Stimulated activated CD4-positive, alpha-beta T cell treated with anti-CD3 and anti-CD28 coated beads, TNF-alpha, amount 100 ng/mL, for 1 hour (primary cell): ENCODE measurements at places on chromosomes 5 and 9.

DNA sequence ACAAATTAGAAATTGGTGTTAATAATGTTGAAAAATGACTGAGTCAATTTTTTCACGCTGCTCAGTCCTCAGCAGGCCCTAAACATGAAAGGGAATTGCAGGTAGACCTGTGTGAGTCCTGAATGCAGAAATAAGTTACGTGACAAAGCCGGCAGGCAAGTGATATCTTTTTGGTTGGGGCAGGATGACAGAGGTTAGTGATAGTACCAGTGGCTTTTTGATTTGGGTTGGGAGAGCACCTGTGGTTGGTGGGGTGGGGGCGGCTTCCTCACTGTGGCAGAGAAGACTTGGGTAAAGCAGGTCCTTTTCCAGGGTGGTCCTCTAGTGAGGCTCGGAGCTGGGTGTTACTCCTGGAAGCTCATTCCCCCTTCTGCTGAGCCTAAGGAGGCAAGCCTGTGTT, 164.7 kb downstream of the TMEM167A start:
- no peak for DNase-seq

DNA sequence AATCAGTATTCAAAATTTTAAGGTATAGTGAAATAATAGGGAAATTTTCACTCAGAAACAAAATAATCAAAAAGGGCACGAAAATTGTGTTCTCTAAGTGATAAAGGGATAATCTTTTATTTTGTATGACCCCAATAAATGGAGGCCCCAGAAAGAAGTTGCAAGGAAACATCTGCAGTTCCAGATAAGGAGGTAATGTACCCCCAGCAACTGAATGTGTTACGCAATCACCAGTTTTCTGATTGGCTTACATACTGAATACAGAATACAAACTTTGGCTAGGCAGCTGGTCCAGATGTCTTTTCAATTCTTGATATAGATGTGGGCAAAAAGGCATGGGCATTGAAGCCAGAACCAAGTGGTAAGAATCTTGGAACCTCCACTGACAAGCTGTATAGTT, 1.7 kb upstream of the TOPORS start:
- DNase-seq, result no peak

DNA sequence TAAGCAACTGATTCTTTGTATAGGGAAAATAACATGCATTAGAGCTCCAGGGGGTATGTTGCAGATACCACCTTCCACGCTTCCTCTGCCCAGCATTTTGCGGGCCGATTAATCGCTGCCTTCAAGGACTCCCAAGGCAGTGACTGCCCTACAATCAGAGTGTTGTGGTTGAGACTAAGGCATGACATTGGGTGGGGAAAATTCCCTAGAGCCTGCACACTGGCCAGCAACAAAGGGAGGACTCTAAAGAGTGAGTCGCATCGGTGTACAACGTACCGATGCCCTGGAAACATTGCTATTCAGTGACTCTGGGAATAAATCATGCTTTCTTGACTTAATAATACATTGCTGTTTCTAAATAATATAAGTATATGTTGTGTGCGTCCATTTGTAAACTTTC, 119.7 kb downstream of the ZNF462 start:
- no peak for DNase-seq

DNA sequence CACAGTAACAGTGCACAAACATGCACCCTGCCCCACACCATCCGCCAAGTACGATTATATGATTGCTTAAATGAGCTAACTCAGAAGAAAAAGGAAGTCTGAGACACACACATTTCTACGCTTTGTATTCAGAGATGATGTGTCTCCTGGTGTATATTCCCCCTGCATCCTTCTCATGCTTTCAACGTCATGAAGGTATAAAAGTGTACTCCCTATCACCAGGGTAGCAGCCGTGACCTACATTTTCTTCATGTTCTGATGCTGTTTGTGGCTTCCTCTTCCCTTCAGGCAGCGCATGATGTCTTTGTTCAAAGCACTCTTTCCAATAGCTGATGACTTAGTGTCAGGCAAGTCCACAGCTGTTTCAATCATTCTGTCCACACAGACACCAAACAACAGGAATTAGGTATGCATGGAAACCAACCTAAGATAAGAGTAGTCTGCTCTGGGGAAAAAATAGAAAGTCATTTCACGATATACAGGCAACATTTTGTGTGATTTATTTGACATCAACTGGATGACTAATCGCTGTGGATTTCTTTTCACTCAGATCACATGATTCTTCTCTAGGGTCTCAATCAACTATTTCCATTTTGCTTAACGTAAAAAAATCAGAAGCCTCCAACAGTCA, 269.4 kb upstream of the PTGER4 start:
- no peak for DNase-seq

GRCh38 chr5:132777209-132778069, at the start of gene SEPTIN8:
TSS of gene SEPTIN8 (minus strand) at chr5:132777239. CDS start at chr5:132777137, 102 bp downstream.
- no peak for DNase-seq

DNA sequence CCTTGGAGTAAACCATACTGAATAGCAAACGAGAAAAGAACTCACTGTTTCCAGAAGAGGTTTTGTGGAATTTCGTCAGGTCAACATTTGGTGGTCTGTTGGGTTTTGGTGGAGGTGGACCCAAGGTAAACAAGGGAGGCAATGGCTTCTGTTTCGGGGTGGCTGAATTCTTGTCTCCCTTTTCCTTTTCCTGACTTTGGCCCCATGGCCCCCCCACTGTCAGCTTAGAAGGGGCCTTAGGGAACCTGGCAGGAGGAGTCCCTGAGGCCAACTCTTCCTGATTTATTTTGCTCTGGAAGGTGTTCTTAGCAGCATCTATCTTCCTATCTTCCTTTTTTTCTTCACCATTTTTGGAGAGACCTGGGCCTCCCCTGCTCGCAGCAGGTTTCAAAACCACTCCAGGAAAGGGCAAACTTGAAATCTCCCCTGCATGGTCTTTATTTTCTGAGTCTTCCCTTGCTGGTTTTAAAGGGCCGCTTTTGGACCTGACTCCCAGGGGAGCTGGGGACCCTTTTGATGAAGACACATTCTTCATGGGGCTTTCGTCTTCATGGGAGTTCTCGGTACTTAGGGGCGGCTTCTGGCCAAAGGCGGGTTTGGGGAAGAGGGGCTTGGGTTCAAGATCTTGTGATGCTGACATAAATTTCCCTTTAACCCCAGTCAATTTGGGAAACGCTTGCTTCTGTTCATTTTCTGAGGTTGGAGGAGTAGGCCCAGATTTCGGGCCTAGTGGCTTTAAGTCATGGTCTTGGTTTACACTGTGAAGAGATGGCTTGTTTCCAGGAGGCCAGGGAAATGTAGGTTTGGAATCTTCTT, 17.4 kb downstream of the FYB1 start:
- no peak for DNase-seq

GRCh38 chr5:179325296-179326031, 19.8 kb downstream of the ADAMTS2 start:
- no peak for DNase-seq

- DNase-seq, result no peak
These were observed 8.2 kb upstream of the SLC46A2 start for GRCh38 chr9:112898872-112899311.

- no peak for DNase-seq
These were observed 221.3 kb upstream of the DAPK1 start for GRCh38 chr9:87276327-87276841.

DNA sequence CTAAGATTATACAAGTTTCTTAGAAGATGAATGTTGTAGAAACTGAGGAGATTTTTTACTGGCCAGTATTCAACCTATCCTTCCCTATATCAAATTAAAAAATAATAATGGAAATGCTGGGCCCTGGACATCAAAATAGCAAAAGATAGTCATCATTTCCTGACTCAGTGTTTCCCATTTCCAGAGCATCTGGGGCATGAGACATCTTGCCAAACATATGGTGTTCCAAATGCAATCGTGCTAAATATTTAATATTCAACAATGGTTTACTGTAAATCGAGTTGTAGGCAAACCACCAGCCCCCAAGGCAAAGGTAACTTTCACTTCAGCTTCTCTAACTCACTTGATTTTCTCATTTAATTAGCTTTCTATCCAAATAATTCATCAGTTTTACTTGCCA, 152.9 kb downstream of the FRMD3 start:
- no peak for DNase-seq

DNA sequence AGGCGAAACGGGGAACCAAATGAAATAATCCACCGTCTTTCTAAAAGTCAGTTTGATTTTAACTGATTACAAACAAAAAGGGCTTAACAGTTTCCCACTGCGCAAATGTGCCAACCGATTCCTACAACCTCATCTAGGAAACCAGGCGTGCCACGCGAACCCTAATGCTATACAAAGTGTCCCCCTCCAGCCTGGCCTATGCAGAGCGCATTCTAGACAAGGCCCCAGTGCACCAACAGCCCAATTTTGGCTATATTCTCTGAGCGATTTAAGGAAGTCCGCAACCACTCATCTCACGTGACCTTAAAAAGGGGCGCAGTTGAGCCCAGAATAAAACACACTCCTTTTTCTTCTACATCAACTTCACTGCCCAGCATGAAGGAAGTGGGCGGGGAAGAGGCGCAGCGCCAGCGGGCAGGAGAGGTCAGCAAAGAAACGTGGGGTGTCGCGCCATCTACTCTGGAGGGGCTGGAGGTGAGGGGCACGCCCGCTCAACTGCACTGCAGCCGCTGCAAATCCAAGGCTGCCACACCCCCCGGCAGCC, 779 bp downstream of the FAM13B start:
- no peak for DNase-seq

DNA sequence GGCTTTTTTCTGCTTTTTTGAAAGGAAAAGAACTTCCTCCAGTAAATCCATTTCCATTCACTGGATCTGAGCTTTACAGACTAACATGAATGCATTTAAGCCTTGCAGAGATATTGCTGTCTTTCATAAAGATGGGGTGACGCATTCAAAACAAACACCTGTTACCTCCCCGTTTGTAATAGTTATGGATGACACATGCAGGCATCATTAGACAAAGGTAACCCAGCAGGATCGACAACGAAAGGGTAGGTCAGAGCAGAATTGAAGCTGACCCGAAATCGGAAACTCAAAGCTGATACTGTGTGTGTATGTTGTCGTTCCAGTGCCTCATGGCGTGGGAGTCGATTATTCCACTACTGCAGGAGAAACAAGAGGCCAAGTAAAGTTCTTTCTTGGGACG, 22.2 kb downstream of the SLC46A2 start:
- no peak for DNase-seq

- no peak for DNase-seq
These were observed 20.8 kb upstream of the SNCAIP start for GRCh38 chr5:122291000-122291901.

DNA sequence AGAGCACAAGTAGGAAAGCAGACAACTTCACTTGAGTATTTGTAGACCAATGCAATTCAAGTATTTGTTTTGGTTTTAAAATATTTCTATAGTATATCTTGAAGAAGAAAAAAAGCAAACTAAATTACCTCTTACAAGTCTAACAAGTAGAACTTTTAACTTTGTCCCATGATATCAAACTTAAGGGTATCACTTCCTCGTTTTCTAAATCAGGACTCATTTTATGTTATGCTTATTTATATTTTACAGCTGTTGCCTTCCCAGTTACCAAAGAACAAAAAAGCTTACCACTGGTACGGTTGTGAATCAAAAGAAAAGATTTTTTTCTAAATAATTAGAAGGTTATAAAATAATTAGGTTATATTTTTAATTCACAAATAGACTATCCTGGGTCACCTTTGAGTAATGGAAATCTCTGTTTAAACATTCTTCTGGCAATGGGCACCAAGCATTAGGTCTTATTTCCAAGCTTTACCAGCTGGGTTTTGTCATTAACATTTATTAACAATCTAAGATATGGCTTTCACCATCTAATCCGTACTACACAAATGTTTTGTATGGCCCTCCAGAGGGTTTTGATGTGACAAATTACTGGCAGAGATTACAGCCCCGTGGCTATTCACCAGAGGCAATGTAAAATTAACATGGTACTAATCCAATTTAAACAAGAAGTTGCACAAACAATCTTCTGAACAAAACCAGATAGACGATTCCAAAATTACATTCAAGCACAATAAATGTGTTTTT, 63.6 kb downstream of the CEP120 start:
- no peak for DNase-seq

DNA sequence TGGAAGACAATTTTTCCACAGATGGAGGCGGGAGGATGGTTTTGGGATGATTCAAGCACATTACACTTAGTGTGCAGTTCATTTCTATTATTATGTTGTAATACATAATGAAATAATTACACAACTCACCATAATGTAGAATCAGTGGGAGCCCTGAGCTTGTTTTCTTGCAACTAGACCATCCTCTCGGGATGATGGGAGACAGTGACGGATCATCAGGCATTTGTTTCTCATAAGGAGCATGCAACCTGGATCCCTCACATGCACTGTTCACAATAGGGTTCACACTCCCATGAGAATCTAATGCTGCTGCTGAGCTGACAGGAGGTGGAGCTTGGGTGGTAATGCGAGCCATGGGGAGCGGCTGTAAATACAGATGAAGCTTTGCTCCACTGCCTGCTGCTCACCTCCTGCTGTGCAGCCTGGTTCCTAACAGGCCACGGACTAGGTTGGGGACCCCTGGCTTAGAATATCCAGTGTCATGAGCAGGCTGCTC, 1.6 kb downstream of the STKLD1 start:
- DNase-seq, result no peak

- DNase-seq, result no peak
These were observed 351.8 kb upstream of the ADAMTSL1 start for GRCh38 chr9:18122171-18122570.

- no peak for DNase-seq
These were observed 552.2 kb upstream of the RIOK2 start for GRCh38 chr5:97735209-97735608.

- no peak for DNase-seq
These were observed 526.0 kb upstream of the TRPC7 start for GRCh38 chr5:136891175-136891972.

DNA sequence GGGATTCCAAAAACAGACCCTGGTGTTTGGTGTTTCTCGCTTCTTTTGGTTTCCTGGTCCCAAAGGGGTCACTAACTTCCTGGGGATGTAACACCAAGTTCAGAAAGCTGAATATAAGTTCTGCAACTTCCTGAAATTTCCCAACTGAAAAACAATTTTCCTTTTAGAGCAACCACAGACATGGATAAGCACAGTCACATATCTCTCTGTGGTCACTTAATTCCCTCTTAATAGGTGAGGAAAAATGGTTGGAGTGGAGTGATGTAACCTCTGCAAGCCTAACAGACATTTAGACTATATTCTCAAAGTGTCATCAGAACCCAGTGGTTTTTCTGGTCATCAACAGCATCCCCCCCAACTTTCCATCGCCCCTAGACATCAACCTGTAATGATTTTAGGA, 135.3 kb downstream of the PRELID2 start:
- DNase-seq, result no peak

GRCh38 chr5:76490960-76491359, 87.9 kb downstream of the IQGAP2 start:
- no peak for DNase-seq

DNA sequence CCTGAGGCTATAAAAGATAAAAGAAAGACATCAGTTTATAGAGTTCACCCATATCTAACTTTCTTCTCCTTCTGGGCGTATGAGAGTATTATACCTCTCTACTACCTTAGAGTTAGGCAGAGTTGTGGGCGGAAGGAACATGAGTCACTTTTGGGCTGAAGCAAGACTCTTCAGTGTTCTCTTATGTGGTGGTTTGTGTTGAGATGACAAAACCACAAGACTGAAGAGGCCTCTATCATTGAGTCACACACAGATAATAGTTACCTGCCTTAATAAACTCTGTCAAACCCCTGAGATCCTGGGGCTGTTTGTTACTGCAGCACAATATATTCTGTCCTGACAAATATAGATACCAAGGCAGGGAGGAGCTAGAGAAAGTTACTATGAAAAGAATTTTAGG, 184.2 kb downstream of the EFNA5 start:
- DNase-seq, result no peak
